ENCODE measurements at places on chromosomes 7 and 10.

GRCh38 chr10:93290661-93291354 lies 191.3 kb downstream of the MYOF start:
- no peak for DNase-seq

GRCh38 chr7:455110-455928 lies 64.3 kb downstream of the PDGFA start:
- DNase-seq = no peak

DNA sequence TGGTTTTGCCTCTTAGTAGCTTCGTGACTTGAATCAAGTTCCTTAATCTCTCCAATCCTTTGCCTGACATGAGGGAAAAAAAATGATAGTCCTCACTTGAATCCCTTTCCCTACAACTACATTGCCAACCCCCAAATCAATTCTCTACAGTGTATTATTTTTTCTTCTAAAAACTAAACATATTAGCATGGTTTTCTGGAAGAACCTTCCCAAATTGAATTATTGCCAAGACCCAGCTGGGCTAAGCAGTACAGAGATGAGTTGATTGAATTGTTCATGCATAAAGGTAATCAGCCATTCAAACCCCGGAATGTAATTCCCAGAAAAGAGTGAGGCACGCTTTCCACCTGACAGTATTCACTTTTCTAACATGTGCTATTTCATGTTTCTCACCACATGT lies 155.6 kb upstream of the AGR3 start:
- DNase-seq = no peak

DNA sequence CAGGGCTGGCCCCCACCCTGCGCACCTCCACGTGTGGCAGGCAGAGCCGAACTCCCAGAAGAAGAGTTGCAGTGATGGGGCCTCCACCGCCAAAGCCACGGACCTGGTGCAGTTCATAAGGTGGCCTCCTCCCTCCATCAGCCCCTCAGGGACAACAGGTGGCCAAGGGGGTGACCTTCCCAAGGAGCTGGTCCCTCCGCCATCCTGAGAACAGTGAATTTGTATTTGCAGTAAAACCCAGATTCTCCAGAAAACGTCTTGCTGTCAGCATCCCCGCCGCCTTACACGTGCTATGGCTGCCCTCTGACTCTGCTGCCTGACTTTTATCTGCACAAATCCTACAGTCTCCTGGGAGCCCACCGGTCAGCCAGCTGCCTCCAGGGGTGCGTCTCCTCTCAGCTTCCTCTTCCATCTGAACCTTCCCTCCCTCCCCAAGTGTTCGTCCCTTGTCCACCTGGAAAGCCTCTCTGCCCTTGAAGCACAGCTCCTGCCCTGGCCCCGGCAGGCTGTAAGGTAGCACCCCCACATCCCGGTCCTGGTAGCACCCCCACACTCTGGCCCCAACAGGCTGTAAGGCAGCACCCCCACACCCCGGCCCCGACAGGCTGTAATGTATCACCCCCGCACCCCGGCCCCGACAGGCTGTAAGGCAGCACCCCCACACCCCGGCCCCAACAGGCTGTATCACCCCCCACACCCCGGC lies 311.8 kb downstream of the PTPRN2 start:
- DNase-seq = no peak

DNA sequence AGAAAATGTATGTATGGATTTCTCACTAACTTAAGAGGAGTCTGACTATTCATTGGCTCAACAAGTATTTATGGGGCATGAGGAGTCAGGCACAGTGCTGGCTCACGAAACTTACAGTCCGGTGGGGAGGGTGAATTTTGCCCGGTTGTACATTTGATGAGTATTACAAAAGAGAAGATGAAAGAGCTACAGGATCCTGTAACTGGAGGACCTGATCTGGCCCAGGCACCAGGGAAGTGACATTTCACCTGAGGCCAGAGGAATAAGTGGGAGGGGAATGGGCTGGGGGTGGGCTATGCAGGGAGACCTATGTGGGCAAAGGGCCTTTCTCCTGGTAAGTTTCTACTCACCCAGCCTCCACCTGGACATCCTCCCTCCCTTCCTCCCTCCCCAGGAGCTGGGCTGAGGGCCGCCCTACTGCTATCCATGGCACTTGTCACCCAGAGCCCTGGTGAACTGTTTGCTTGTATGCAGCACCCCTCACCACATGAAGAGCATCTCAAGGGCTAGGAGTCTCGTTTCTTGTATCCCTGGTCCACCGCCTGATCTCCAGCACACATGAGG lies 101.1 kb upstream of the ZNF438 start:
- no peak for DNase-seq

All from cortex of kidney (tissue), 1 donor.